ENCODE measurements at places on chromosomes 2 and 18. TPM values are rescaled to one million over a fixed set of nuclear protein-coding genes. Genes with fewer than 3 reads are reported as not detected.

DNA sequence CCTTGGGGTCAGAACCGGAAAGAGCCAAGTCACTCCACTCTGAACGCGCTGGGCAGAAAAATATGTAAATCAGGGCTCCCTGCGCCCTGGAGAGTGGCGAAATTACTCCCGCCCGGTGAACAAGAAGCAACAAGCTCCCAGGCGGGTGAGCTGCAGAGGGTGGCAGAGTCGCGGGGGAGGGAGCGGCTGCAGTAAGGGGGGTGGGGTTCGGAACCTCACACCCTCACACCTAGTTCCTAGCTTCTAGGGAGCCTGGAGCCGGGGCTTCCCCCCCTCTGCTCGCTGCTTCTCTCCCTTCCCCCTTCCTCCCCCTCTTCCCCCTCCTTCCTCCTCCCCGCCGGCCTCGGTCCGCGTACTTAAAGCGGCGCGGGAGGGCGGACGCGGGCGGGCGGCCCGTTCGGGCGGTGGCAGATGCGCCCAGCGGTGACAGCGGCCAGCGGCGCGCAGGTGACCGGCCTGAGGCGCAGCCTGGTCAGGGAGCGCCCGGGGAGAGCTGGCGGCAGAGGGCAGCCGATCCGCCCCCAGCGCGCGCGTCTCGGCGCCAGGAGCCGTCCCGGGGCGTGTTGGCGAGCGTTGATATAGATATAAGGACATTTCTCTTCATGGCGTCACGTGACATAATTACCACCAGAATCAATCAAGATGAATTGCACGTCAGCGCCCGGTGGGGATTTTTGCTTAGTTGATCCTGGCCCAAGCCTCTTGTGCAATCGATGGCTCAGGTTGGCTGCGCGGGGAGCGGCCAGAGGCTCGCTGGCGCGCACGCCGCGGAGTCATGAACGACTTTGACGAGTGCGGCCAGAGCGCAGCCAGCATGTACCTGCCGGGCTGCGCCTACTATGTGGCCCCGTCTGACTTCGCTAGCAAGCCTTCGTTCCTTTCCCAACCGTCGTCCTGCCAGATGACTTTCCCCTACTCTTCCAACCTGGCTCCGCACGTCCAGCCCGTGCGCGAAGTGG is at the start of gene HOXD11:
TSS of gene HOXD11 (plus strand) at position 700 of the 959 bp plus-strand sequence. CDS start at position 776, 76 bp downstream.
- DNase-seq: peak; percentile 54

- no peak for DNase-seq
Measured at GRCh38 chr2:114108824-114109416, 219.0 kb downstream of the ACTR3 start.

Gene CPLX4
- not detected for total RNA-seq

- DNase-seq: no peak
Measured at GRCh38 chr2:159803235-159803962, 5.4 kb upstream of the CD302 start.

GRCh38 chr2:38930600-38930999 is 40.9 kb downstream of the ARHGEF33 start:
- DNase-seq: no peak

Gene IKZF2
- 2.9 TPM for total RNA-seq

Gene ABHD1
- not detected for total RNA-seq

- no peak for DNase-seq
Measured at GRCh38 chr2:127634626-127635379, 11.2 kb upstream of the GPR17 start.

GRCh38 chr18:51211552-51211951 is 14.1 kb upstream of the MEX3C start:
- DNase-seq: peak; percentile 98

- no peak for DNase-seq
Measured at GRCh38 chr18:2471523-2471922, 99.8 kb downstream of the METTL4 start.

DNA sequence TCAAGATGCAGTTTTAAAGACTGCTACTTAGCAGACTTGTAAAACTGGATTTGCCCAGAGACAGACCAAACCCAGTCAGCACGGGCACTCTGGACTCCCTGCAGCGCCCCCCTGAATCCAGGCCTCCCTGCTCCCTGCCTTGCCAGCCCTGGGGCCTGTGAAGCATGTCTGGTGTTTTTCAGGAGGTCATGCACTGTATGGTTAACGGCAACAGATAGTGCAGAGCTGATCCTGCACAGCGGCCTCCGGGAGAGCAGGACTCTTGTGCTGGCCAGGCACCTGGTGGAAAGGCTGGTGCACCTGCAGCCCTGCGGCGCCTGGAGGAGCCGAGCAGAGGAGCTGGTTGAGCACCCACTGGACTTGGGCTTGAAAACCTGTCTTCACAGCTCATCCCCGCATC is 30.4 kb downstream of the HDAC4 start:
- no peak for DNase-seq

GRCh38 chr18:44388329-44388728 is 292.4 kb upstream of the SETBP1 start:
- DNase-seq: no peak

Gene RUFY4
- not detected for total RNA-seq

DNA sequence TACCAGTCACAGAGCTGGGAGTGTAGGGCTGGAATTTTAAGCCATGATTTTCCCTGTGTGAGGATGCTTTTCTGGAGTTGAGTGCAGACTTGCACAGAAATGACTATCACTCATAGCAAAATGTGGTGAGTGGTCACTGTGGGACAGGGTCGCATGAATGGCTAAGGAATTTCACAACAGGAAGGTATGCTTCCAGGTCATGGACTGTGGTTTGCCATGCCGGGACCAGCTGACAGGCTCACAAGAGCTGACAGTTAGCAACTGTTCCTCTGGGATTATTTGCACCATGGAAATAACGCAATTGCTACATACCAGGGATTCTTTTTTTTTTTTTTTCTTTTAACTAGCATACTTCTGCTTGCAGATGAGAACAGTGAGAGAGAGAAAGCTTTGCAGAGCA is 3.8 kb upstream of the UXS1 start:
- DNase-seq: peak; percentile 76

GRCh38 chr18:75753753-75754152 is 326.2 kb upstream of the SMIM21 start:
- no peak for DNase-seq

- DNase-seq: no peak
Measured at GRCh38 chr2:109018452-109018851, 29.4 kb upstream of the EDAR start.

Gene COL5A2
- 1.0 TPM for total RNA-seq

- DNase-seq: no peak
Measured at GRCh38 chr2:239278941-239279365, 121.9 kb downstream of the HDAC4 start.

DNA sequence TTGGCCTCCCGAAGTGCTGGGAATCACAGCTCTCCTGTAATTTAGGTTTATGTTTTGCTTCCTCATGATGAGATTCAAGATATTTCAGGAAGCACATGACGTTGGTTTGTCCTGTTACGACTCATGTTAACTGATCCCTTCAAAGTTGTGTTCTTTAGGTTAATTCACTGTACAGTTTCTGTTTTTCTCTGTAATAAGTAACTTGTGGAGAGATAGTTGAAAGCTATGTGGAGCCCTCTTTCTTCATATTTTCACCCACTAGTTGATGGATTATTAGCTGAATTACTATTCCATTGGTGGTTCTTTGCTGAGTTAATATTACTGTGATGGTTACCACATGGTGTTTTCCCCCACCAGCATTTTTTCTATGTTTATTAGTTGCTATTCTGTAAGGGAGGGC is 18.3 kb upstream of the CHCHD5 start:
- DNase-seq: no peak

GRCh38 chr2:177557794-177558193 is 165.2 kb downstream of the AGPS start:
- no peak for DNase-seq

Gene MEP1B
- not detected for total RNA-seq

- no peak for DNase-seq
Measured at GRCh38 chr2:64350996-64351395, 103.0 kb upstream of the LGALSL start.

DNA sequence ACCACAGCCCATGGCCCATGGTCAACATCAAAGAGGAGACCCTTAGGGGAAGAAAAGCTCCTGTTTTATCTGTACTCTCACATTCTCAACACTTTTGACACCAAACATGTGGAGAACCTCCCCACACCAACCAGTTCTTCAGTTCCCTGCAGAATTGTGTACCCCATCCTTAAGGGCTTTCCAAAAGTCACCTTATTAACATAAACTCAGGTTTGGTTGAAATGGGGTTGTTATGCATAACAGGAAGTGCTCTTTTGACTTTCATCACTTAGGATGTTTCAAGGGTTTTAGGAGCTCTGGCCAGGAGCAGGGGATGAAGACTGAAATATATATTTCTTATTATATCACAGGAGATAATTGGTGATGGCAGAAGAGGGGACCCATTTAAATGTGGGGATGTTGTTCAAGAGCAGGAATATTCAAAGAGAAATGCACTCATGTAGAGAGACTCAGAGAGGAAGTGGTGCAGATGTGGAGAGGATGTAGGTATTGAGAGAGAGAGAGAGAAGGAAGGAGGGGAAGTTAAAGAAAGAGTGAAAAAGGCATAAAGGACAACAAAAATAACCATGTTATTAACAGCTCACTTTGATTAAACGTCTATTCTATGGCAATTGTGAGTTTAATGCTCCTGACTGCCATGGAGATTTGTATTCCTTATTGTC is 35.2 kb downstream of the SP140L start:
- no peak for DNase-seq

Gene SIX2
- total RNA-seq: 11.5 TPM

DNA sequence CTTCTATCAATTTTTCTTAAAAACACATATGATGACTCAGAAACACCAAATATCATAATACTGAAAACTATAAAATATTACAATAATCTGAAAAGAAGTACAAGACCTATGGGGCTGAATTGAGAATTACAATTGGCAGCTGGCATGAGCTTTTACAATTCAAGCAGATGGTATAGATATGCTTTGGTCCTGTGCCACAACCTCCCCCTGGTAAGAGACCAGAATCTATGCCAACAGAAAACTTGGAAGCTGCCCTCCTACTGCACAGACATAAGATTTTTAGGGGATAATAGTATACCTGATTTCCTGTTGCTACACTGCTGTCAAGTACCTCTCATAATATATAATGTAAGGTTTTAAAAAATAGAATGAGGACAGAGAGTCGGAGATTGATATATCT is 46.8 kb upstream of the CDH7 start:
- no peak for DNase-seq

DNA sequence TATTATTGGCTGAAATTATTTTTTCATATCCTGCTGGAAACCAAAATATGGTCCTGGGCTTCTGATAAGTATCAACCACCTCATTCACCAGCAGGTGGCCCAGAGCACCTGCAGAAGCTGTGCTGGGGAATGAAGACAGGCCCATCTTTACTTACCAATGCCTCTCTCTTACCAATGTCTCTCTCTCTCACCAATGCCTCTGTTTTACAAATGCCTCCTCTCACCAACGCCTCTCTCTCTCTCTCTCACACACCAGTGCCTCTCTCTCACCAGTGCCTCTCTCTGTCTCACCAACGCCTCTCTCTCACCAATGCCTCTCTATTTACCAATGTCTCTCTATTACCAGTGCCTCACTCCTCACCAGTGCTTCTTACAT is 2.3 kb upstream of the MAL start:
- DNase-seq: no peak

- DNase-seq: no peak
Measured at GRCh38 chr18:6871566-6871965, 142.1 kb downstream of the ARHGAP28 start.

Gene ZNF532
- total RNA-seq: 30.8 TPM

DNA sequence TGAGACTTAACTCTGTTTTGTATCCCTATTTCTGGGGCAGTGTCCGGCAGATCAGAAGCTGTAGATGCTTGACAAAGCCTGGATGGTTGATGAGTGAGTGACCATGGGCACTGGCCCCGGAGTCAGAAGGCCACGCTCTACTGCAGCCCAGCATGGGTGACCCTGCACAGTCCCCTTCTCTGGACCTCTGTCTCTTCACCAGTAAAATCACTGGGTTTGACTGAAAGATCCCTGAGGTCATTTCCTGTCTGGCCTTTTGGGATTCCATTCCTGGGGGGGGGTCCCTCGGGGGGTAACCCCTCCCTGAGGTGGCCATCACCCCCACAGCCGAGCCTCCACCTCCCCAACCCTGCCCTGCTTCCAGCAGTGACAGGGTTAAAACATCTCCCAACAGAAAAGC is 31.7 kb downstream of the MRPL35 start:
- no peak for DNase-seq

DNA sequence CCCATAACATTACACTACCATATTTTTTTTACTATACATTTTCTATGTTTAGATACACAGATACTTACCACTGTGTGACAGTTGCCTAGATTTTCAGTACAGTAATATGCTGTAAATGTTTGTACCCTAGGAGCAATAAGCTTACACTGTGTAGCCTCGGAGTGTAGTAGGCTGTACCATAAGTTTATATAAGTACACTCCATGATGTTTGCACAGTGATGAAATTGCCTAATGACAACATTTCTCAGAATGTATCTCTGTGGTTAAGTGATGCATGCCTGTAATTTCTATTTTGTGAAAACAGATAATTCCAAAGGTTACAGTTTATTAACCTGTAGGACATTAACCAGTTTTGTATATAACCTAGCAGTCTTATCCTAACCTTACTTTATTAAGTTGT is 128.1 kb upstream of the RBMS1 start:
- no peak for DNase-seq

GRCh38 chr2:54526226-54526879 is 70.2 kb downstream of the SPTBN1 start:
- DNase-seq: no peak

Gene SCYGR3
- total RNA-seq: not detected

DNA sequence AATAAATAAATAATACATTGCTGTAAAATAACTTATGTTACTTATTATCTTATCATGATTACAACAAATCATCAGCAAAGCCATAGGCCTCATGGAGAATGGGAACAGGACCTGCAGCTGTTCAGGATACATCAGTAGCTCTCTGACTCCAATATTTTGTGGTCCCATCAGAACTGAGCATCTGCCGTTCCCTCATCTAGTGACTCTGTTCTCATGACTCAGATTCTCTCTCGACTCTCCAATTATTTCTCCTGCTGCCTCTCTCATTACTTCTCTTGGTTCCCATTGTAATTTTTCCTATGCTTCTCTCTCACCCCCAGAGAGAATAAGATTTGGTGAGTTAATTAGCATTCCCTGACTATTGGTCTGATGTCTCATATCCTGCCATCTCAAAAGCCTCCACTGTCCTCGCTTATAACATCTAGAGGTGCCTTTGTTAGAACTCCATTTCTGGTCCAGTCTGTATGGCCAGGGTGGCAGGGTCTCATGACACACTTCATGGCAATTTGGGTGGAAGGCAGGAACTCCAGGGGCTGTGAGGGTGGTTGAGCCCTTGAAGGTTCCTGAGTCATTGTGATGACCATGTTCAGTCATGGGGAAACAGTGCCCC is 78.0 kb upstream of the TANC1 start:
- peak; percentile 91 for DNase-seq

DNA sequence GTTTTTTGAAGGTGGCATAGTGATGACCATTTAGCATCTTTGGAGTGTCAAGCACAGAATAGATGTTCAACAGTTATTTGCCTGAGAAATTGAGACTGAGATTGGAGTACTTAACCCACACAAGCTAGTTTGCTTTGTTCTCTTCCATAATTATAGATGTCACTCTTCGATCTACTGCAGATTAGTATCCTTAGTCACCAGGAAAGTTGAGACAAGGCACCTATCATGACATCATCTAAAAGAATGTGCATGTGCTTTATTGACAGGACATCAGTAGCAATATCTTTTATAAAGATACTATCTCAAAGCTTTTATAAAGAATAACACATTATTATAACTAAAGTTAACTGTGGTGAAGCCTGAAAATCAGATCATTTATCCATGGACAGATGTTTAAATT is 6.4 kb downstream of the VRK2 start:
- no peak for DNase-seq

All from HT1080 (cell line).